ENCODE measurements at places on chromosomes 1 and 21.

GRCh38 chr1:61358770-61359455 is 276.6 kb downstream of the NFIA start:
- DNase-seq, result no peak

DNA sequence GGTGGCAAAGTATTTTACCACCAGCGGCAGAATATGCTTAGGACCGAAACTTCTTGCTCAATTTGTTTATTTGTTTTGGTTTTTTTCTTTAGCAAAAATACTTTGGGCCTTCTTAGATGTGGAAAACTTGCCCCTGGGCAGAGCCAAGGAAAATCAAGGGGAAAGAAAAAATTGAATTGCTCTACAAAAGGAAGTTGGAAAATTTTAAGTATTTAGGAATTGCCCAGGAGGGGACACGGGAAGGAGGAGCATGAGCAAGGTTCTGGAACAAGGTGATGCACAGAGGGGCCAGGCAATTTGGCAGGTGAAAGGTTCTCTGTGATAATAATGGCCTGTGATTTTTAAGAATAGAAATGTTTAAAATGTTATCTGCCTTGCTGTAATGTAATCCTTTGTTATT is 28.6 kb downstream of the SGIP1 start:
- DNase-seq, result no peak

GRCh38 chr1:230272557-230272956 is 153.6 kb downstream of the PGBD5 start:
- DNase-seq, result no peak

DNA sequence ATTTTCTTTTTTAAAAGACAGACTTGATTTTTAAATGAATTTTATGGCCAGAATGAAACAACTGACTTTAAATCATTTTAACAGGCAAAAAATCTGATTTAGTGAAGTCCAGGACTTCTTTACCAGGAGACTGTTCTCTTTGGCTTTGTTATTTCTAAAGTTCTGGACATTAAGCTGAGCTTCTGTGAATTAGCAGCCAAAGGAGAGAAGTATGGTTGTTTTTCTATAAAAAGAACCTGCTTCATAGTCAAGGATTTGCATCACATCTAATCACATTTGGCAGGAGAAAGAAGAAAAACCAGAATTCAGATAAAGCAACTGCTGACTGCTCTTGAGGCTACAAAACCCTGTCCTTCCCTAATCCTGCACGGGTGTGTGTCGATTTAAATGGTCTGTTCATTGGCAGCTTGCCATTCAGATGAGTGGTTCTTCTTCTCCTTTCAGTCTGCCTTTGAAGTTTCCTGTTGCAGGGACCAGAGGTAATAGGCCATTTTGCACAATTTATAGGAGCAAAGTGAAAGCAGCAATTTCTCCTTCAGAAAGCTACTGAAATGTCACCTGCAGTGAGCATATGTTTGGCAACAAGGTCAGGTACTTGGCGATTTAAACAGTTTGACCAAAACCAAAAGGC is 215.4 kb downstream of the OLFM3 start:
- no peak for DNase-seq

DNA sequence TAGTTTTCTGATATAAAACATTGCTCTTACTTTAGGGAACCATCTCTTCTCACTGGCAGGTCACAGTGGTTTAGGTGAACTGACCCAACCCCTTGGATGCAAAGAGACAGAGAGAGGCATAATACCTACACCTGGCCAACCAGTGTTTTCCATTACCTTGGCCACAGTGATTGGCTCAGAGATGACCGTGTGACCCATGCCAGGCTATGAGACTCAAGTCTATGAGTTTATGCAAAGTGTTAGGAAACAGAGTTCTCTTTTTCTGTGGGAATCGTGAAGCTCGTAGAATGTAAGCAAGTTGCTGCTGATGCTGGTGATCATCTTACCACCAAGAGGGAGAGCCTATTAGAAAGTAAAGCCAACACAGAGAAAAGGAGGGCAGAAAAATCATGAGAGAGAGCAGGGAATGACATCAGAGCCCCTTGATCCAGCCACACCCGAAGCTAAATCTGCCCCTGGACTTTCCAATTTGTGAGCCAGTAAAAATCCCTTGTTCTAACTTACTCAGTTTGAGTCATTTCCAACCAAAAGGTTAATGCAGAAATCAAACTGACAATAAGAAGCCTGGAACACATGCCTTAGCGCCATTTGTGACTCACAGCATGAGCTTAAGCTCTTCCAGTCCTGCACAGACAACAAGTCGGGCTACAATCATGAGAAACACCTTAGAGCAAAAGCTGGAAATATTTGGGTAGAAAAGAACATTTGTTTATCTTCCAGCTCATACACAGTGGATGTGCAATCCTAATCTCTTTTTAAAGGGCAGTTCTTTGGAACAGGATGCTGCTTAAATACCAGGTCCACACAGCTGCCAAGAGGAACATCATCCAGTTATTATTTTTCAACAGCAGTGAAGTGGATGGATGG is 81.3 kb upstream of the KAZN start:
- DNase-seq, result no peak

DNA sequence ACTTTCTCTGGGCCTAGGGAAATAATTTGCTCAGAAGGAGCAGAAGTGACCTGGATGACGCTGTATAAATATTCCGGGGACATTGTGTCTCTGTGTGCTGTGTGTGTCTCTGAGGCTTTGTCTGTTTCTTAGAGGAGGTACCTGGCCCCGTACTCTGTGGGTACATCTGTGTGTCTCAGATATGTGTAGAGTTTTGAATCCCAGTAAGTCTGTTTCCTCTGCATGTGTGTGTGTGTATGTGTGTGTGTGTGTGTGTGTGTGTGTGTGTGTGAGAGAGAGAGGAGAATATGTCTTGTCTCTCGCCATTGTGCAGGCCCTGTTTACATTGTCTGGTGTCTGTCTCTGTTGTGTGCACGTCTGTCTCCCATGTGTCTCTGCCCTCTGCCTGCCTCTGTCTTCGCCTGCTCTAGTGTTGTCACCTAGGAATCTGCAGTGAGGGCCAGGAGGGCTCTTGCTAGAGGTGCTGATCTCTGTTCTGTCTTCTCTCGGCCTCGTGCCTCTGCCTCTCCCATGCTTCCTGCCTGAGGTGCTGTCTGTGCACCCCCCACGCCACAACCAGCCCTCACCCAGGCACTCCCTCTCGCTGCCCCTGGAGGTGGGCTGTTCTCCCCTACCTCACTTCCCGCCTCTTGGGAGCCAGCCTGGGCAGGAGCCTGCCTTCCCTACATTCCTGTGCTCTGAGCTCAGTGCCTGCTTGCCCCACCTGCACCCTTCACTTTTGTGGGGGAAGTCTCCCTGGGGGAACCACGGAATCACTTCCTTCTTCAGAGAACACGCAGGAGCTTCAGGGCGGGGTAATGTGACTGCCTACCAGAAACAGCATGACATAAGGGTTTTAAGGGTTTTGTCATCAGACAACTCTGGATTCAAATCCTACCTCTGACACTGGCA is 5.9 kb downstream of the MAP7D1 start:
- no peak for DNase-seq

GRCh38 chr21:31298618-31299269 is 45.3 kb downstream of the TIAM1 start:
- no peak for DNase-seq

- DNase-seq, result no peak
These were observed 27.5 kb downstream of the TFAP2E start for GRCh38 chr1:35600593-35600992.

DNA sequence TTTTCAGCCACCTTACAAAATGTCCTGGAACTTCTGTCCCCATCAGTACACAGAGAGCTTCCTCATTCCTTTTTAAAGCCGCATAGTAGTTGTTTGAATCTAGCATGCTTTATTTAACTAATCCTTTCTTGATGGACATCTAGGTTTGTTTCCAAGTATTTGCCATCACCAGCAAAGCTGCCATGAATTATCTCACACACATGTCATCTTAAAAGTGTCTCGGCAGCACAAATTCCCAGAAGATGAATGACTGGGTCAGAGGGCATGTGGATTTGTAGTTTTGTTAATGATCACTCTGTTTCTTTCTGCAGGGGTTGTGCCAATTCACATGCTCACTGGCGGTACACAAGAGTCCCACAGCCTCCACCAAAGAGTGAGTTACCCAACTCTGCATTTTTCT is 68.3 kb downstream of the CLIC6 start:
- no peak for DNase-seq

- DNase-seq, result no peak
These were observed 46.9 kb downstream of the CD34 start for GRCh38 chr1:207863893-207864535.

DNA sequence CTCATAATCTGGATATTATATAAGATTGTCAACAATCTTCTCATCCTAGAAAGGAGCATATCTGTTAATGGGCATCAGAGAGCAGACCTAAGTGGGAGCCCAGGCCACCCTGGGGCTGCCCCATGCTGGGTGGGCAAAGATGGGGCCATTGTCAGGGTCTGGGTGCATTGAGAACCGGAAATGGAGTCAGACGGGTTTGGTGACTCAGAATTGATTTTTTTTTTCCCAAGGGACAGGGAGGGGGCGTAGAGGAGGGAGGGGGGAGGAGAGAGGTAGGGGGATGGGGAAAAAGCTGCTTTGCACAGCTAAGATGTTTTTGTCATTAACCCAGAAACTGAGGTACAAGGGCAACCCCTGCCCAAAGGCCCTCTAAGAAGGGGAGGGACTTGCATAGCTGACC is 1.3 kb downstream of the ATXN7L2 start:
- DNase-seq, result no peak
